ENCODE measurements at places on chromosomes 1 and 21. TPM values are rescaled to one million over a fixed set of nuclear protein-coding genes. Genes with fewer than 3 reads are reported as not detected.
A peak's percentile ranks its signal among the peaks of the same experiment; 100 is the strongest.

The CERS2 gene
- total RNA-seq: 98.3 TPM

- ATAC-seq: peak; percentile 81
Measured at GRCh38 chr1:27545271-27545670, 55.3 kb upstream of the WASF2 start.

DNA sequence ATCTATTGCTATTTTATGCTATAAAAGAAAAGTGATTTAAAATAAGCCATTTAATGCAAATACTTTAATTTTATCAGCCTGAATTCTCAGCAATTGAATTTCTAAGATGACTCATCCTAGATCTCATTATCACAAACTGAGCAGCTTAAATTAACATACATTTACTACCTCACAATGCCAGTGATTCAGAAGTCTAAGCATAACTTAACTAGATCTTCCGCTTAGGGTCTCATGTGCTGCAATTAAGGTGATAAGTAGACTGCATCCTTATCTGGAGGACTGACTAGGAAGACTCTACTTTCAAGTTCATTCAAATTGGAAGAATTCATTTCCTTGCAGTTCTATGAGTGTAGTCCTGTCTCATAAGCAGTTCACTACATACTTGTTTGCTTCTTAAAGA lies 286.6 kb downstream of the COL11A1 start:
- no peak for ATAC-seq

- no peak for ATAC-seq
Measured at GRCh38 chr1:230067871-230068620, 1.0 kb downstream of the GALNT2 start.

The ANKRD35 gene
- total RNA-seq: 13.7 TPM

DNA sequence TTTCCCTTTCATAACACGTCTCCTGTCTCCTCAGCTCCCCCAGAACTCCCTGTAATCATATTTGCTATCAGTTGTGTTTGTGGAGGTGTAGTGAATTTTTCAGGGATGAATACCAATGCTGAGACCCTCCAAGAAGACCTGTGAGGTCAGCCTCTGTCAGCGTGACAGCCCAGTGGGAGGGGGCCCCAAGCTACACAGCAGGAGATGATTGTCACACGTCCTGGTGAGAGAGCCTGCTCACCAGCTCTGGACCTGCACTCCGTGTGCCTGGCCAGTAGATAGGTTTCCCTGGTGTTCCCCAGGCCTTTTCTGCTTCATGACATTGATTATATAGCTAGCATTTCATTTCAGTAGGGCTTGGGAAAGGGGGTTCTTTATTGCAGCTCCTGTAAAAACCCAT lies 421.5 kb downstream of the KIF26B start:
- ATAC-seq: no peak

DNA sequence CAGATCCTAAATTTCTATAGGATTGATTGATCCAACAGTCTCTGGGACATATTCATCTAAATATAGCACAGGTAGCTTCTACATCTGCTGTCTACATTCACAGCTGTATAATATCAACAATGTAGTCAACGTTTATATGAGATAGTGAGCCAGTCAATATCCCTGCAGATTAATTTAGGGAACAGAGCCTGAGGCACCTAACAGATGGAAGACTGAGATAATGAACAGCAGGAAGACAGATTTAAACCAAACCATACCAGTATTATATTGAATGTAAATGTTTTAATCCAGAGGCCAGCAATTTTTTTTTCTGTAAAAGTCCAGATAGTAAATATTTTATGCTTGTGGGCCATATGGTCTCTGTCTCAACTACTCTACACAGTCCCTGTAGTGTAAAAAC lies 2072.4 kb downstream of the MRPL39 start:
- ATAC-seq: no peak

The RXRG gene
- 2.7 TPM for total RNA-seq

GRCh38 chr21:34935452-34935851 lies 113.7 kb downstream of the RUNX1 start:
- no peak for ATAC-seq

DNA sequence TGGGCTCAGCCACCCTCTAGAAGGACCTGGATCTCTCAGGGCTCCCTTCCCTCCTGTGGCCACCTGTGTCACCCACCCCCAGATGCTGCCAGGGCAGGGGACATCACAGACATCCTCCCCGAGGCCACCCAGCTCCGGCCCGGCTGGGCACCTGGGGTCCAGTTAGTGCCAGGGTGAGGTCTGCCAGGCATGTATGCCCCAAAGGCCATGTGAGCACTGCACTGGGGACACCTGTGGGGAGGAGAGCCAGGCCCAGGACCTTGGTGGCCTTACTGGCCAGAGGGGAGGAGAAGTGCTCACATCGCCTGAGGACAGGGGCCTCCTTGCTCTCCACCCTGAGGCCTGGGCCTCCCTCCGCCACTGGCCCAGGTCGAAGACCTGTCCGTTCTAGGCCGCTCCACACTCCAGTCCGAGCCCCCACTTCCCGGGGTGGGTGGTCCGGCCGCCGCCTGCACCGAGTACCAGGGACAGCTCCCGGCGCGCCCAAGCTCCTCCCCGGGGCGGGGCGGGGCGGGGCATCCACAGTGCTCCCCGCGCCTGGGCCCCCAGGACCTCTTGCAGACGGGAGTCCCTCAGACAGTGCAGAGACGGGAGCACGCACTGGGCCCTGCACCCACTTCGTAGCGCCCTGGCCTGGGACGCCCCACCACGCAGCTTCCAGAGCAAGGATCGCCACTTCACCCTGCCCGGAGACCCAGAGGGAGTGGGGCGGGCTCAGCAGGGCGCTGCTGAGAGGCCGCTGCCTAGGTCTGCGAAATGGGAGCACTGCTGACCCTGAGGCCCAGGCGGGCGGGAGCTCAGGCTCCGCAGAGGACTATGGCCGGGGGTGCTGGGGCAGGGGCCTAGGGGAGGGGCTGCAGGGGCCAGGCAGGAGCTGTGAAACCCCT lies 34.3 kb upstream of the CCDC27 start:
- no peak for ATAC-seq

The SPATA17 gene
- total RNA-seq: 0.19 TPM

DNA sequence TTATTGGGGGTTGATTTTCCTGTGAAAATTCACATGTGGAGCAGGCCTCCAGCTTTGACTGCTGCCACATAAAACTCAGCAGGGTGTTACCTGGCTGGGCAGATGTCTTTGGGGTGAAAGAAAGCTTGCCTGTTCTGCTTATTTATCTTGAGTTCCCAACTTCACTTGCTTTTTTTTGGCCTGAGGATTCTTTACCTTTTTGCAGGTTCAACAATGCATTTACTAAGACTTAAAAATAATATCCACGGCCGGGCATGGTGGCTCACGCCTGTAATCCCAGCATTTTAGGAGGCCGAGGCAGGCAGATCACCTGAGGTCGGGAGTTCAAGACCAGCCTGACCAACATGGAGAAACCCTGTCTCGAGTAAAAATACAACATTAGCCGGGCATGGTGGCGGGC lies 509.1 kb downstream of the KIF26B start:
- no peak for ATAC-seq

DNA sequence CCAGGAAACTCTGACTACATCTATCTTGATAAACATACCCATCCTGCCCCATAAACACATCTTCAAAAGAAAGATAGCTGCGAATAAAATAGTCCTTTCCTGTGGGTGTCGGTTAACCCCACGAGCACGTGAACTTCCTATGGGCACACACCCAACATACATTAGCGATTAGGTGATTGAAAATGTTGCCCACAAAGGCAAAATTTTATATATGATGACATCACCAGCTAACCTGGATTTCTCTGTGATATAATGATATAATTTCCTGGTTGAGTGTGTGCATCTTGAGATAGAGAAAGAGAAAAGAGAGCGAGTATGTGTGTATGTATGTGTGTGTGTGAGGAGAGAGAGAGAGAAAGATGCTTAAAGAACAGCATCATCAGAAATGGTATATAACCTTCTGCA lies 296.1 kb downstream of the PTPRC start:
- ATAC-seq: no peak

DNA sequence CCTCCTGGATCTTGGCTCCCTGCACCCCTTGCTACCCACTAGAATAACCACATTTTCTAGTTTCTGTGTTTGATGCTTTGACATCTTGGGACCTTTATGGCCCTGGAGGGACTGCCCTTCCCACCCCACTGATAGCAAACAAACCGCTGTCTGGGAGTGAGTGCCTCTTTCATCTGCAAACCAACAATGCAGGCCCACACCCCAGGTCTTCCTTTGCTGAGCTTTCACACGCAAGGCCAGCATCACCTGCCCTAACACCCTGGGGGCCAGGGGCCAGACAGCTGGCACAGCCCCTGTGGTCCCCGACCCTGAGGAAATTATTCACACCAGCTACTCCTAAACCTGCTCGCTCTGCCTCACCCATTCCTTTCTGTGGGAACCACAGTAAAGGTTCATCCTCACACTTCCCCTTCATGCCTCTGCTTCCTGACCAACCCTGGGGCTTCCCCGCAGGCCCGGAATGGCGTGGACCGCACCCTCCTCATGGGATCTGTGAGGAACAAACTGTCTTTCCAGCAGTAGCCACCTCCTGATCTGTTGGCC lies 15.4 kb downstream of the SLC2A7 start:
- peak; percentile 60 for ATAC-seq

DNA sequence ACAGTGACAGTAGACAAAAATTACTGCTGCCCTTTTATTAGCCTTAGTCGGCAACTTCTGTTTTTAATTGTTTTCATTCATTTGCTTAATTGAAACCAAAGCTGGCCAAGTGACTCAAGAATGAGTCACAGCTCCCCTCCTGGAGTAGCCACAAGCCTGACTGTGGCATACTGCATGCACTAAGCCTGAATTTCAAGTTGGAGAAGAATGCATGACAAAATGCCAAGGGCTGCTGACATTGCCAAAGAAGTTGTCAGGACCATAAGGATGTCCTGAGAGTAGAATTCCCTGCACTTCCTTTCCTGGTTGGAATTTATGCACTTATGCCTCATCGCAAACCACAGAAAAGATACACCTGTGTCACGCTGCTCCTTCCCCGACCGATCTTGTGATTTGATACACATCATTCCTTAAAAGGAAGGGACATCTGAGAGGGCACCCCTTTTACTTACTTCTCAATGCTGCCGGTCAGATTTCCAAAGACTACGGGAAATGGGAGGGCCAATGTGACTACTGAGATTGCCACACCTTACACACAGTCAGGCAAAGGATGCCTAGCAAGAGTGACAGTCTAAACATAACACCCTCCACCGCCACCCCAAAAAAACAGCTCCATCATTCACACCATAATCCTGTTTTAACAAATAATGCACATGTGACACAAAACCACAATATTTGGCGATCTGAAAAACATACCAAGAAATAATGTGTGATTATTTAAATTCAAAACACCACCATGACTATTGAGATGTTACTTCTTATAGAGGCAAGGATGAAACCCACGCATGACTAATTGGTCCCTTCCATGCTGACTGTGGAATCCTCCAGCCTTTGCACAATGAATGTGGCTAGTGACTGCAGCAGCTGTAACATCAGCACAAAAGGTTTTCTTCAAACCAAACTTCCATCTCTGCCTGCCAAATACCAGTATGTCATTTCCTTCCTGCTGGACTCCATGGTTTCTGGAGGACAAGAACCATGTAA lies 28.2 kb downstream of the VAV3 start:
- ATAC-seq: peak; percentile 64

The OR10J1 gene
- not detected for total RNA-seq

The CGN gene
- total RNA-seq: 0.42 TPM

The MYOG gene
- not detected for total RNA-seq

DNA sequence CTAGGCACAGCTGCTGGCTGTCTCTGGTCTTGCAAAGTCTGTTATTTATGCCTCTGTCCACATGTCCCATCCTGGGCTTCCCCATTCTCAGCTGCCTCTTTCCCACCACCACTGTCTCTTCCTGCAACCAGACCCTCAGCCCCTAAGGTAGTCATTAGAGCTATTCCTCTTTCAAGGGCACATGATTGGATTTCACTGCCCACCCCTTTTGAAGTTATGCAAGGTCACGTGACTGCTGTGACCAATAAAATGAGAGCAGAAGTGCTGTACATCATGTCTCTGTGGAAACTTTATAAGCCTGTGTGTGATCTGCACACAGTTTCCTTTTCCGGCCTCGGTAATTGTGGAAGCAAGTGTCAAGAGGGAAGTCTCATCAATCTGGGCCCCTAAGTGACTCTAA lies 136.6 kb upstream of the HMGB4 start:
- ATAC-seq: no peak

The RAD54L gene
- not detected for total RNA-seq

The FCGR1A gene
- total RNA-seq: 8.6 TPM

All from gastroesophageal sphincter (tissue), 4 donors.